Activated naive CD8-positive, alpha-beta T cell treated with anti-CD3 and anti-CD28 coated beads for 36 hours (primary cell): ENCODE measurements at places on chromosomes 16 and 17.

GRCh38 chr17:18040261-18040858, 1.2 kb downstream of the GID4 start:
- DNase-seq = no peak

DNA sequence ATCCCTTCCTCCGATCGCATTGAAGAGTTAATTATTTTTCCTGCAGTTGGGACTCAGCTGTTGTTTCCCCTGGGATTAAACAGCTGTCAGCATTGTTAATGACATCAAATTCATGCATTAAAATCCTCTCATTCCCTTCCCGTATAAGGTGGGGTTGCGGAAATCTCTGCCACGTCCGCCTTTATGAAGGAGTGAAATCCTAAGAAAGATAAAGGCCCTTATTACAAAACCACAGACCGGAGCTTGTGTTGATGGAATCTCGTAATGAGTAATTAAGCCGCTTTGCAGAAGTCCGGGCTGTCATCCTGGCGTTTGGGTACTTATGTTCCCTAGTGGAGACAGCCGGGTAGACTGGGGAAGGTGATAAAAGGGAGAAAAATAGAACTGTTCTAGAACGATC, 627.6 kb downstream of the MAF start:
- no peak for DNase-seq

- DNase-seq = no peak
Measured at GRCh38 chr17:46964315-46965265, 14.5 kb downstream of the RPRML start.

- DNase-seq = no peak
Measured at GRCh38 chr16:51592535-51593300, 441.6 kb upstream of the SALL1 start.

GRCh38 chr17:79255456-79255855, 180.8 kb downstream of the ENGASE start:
- DNase-seq = no peak

DNA sequence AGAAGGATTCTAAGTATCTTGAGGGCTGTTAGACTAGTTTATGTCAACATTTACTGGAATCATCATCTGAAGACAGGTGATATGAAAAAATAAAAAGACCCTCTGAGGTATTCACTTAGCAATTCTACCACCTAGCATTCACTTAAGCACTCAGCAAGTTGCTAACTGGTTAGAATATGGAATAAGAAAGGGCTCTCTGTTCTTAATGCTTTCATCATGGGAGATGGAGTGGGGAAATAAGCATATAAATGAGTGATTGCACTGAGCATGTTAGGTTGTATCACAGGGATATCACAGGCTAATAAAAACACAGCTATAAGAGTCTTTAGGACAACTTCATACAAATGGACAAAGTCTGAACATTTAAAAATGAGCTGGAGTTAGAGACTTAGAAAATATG, 1238.8 kb downstream of the CDH11 start:
- no peak for DNase-seq

GRCh38 chr17:61581611-61582349, 9.2 kb downstream of the NACA2 start:
- DNase-seq = no peak

GRCh38 chr17:50765454-50766221, 1.7 kb downstream of the ANKRD40CL start:
- DNase-seq = no peak

DNA sequence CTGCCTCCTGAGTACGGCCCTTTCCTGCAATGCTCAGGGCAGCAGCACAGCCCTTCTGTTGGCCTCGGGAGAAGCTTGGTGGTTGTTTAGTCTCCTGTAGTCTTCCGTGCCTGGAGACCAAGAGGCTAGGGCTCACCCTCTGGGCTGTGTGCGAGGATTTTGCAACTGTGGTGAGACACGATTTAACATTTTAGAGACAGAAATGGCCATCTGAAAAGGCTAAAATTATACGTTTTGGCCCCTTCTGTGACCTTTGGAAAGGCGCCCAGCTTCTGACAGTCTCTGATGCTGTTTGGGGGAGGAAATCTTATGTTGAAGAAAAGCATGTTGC, 33.1 kb downstream of the FOXL1 start:
- DNase-seq = no peak

DNA sequence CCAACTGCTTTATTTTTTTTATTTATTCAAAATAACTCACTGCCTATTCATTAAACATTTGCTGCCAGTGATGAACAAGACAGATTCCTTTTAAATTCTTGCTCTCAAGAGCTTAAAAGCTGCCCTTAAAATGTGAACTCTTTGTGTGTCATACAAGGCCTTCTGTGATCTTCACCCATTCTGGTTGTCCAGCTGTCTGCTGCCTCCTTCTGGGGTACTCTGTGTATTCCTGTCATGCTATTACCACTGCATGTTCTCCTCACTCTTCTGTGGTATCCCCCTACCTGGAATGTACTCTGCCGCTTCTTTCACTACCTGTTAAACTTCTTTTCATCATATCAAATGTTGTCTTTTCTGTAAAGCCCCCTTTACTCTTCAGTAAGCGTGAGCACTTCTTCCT, 165.8 kb downstream of the CHD9 start:
- no peak for DNase-seq
